ENCODE measurements at places on chromosomes 11 and 22. TPM values are rescaled to one million over a fixed set of nuclear protein-coding genes. Genes with fewer than 3 reads are reported as not detected.
A peak's percentile ranks its signal among the peaks of the same experiment; 100 is the strongest.

GRCh38 chr11:100467821-100468508 lies 219.1 kb upstream of the ARHGAP42 start:
- no peak for DNase-seq

DNA sequence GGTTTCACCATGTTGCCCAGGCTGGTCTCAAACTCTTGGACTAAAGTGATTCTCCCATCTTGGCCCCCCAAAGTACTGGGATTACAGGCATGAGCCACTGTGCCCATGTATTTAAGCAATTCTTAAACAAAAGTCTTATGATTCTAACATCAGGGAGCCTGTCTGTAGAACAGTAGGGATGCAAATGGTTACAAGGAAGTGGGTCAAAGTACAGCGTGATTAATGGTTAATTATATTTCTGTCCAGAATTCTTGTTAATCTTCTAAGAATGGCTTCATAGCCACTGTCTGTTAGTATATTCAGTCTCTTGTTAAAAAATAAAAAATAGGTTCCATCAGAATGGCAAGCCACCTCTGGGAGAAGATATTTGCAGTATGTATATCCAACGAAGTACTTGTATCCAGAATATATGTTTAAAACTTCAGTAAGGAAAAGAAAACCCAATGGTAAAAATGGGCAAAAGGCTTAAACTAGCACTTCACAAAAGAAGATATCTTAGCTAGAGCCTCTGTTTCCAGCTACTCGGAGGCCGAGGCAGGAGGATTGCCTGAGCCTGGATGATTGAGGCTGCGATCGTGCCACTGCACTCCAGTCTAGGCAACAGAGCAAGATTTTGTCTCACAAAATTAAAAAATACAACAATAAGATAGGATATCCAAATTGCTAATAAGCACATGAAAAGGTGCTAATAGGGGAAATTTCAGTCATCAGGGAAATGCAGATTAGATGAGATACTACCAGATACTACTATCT lies 22.9 kb downstream of the ATG13 start:
- no peak for DNase-seq

DNA sequence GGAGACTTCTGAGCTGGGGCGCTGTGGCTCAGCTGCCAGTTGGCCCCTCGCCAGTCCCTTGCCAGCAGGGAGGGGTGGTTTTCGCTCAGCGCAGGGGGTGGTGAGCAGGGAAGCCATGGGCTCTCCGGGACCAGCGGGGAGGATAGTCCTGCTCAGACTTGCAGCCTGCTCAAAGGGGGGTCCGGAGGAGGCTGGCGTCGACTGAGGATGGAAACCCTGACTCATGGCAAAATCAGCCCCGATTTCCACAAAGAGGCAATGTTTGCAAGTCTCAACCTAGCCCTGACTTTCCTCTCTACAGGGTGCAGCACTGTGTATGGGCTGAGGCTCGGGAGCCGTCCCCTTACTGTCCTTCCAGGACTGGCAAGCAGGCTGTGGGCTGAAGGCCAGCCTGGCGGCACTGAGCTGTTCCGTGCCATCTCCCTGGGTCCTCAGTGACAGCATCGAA lies 35.1 kb downstream of the FBLN1 start:
- peak; percentile 86 for DNase-seq

DNA sequence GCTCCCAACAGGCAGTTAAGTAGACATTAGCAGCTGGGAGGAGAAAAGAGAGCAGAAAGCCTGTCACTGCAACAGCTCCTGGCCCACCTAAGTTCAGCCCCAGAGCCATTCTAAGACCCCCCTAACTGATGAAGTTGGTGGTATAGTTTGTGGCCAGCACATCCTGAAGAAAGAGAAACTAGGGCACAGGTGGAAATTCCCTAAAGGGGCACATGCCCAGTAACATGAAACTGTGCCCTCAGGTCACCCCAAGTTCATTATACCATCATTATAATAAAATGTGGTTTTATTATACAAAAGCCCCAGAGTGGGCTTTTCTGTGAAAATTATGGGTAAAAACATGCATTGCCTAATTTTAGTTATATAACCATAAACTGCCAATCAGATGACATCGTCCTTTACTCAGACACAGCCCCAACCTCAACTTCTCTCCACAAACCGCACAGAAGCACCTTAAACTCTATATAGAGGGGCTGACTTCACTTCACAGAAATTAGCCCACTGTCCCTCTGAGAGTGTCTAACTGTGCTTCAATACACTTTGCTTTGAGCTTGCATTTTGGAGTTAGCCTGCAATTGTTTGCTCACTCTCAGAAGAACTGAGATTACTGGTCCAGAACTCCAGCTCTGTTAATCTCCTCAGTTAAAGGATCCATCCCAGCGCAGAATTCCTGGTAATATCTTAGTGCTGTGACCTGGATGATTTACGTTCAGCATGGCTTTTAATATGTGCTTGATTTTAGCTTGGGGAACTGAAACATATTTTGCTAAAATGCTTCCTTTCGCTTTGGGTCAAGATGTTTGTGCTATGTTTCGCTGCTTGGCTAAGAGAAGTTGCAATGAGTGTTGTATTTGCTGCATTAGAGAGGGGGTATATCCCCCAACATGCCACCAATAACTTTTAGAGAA lies 1.8 kb upstream of the APOL3 start:
- DNase-seq: no peak

Gene SBF2
- 202 TPM for total RNA-seq

DNA sequence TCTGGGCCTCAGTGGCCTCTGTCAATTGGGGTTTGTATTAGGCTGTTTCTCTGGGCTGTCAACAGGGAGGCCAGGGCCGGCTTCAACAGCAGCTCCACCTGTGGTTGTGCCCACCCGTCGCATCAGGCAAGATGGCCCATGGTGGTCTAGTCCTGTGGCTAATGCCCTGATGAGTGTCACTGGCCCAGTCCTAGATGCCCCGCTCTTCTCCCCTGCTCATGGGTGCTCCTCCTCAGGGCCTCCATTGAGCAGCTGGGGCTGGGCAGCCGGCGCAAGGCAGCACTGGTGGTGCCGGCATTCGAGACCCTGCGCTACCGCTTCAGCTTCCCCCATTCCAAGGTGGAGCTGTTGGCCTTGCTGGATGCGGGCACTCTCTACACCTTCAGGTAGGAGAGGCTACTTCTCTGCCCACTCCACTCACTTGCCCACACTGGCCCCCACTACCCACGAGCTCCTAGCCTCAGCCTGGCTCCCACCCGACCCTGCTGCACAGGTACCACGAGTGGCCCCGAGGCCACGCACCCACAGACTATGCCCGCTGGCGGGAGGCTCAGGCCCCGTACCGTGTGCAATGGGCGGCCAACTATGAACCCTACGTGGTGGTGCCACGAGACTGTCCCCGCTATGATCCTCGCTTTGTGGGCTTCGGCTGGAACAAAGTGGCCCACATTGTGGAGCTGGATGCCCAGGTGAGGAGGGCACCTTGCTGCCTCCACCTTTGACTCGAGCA lies 5.4 kb downstream of the LARGE2 start:
- no peak for DNase-seq

Gene TEX54
- total RNA-seq: not detected

DNA sequence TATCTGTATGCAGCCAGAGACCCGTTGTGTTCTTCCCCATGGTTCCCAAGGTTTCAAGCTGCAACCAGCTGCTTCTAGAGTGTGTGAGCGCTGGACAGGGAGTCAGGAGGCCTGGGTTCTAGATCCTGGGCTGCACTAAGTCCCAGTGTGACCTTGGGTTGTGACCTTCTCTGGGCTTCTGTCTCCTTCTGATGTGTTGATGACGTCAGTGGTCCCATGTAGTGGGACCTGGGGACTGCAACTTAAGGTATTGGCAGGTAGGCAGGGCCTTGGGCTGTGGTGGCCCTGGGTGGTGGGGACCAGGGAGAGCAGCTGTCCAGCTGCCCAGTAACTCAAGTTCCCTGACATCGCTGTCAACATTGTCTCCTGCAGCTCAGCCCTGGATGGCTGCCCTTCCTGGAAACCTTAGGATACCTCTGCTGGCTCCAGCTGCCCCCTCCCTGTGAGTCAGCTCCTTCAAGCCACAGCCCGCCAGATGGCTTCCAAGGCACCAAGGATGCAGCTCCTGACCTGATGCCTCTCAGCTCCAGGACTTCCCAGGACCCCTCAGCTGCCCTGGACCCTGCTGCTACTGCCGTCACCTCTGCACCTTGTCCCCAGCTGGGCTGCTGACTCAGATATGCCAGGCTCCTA lies 1.3 kb upstream of the PVALB start:
- no peak for DNase-seq

Gene SCUBE1
- total RNA-seq: 0.14 TPM

Gene PARVG
- 9.7 TPM for total RNA-seq

- no peak for DNase-seq
Measured at GRCh38 chr22:35888181-35888870, 140.3 kb downstream of the RBFOX2 start.

- no peak for DNase-seq
Measured at GRCh38 chr22:25076336-25076735, 123.3 kb upstream of the CRYBB3 start.

Data from uterus (tissue), 4 donors.